Right renal cortex interstitium (tissue), 3 donors: ENCODE measurements at places on chromosomes 5 and 9. TPM values are rescaled to one million over a fixed set of nuclear protein-coding genes. Genes with fewer than 3 reads are reported as not detected.

Gene SNCAIP
- 25.8 TPM for polyA plus RNA-seq

Gene FAM151B
- 2.5 TPM for polyA plus RNA-seq

Gene SYNPO
- polyA plus RNA-seq: 98.9 TPM

Gene FAXDC2
- 35.9 TPM for polyA plus RNA-seq

Gene SNX30
- 21.6 TPM for polyA plus RNA-seq

Gene PCDHGC4
- 2.4 TPM for polyA plus RNA-seq

Gene PDE8B
- 4.4 TPM for polyA plus RNA-seq

Gene DND1
- polyA plus RNA-seq: not detected

Gene RALGPS1
- polyA plus RNA-seq: 21.0 TPM

Gene PPP3R2
- polyA plus RNA-seq: not detected

Gene CNTNAP3B
- polyA plus RNA-seq: 12.8 TPM

Gene NTRK2
- polyA plus RNA-seq: 99.5 TPM

Gene CD14
- 5.6 TPM for polyA plus RNA-seq

Gene LCN9
- not detected for polyA plus RNA-seq

Gene TEX48
- polyA plus RNA-seq: not detected

Gene SLC6A7
- polyA plus RNA-seq: 0.06 TPM

Gene KCNIP1
- 13.9 TPM for polyA plus RNA-seq

Gene MRPL22
- polyA plus RNA-seq: 53.9 TPM
